RPMI7951 (cell line): ENCODE measurements at places on chromosomes 4 and X.

GRCh38 chr4:172104539-172104938, 291.3 kb downstream of the GALNTL6 start:
- DNase-seq: no peak

- DNase-seq: peak; percentile 63
These were observed 41.1 kb upstream of the WDR1 start for GRCh38 chr4:10157478-10158332.

- no peak for DNase-seq
These were observed 841 bp upstream of the FRMPD3 start for GRCh38 chrX:107448625-107448997.

DNA sequence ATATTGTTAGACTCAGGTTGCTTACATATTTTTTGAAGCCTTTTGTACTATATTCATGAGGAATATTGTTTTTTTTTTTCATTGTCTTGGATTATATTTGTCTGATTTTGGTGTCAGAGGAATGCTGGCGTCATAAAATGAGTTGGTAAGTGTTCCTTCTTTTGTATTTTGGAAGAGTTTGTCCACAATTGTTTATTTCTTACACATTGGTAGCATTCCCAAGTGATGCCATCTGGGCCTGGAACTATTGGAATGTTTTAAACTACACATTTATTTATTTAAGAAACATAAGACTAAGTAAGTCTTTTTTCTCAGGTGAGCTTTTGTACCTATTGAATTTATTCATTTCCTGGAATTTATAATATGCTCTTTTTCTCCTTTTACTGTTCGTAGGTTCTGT, 107.6 kb downstream of the LARP1B start:
- DNase-seq: no peak

DNA sequence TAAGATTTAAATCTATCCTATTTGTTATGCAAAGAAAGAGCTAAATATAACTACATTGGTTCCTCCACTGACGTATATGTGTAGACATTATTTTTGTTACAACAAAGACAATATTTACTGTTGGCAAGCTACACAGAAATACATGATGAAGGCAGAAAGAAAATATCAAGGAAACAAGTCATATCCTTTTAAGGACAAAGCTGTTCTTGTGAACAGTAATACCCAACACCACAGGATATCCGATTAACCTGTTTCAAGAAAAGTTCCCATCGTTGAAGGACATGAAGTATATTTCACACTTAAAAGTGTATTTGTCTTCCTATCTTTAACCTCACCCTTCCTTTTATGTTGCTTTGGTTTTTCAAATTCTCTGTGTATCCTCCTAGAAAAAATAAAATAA, 235.8 kb upstream of the AADAT start:
- DNase-seq: no peak

GRCh38 chr4:121791481-121791880, 9.6 kb upstream of the EXOSC9 start:
- peak; percentile 62 for DNase-seq

GRCh38 chr4:149203256-149204001, 612.2 kb downstream of the IQCM start:
- DNase-seq: no peak

DNA sequence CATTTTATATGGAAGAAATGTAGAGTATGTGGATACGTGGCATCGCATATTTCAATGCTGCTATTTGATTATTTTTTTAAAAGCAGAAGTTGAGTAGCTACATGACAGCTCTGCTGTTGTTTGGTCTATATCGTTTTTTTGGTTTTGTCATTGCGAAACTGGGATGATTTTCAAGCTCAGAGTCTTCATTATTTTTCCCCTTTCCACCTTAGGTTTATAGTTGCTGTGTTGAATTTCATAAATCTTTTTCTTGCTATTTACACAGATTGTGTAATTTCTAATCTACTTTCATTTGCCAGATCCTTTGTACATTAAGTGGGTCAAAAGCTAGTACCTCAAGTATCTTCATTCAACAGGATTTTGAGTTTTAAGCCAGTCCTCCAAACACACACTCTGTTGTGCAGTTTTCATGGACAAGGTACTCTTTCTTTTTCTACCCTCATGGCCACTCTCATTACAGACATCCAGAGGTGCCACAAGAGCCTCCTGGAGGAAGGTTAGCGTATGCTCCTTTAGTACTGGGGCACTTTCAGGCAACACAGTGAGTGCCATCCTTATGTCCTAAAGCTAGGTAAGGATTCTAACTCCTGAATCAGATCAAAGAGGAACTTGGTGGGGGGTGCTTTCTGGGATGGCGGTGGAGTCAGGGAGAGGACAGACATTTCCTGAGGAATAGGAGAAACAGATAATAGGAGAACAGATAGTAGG, 123.2 kb downstream of the FHIP1A start:
- no peak for DNase-seq
